ENCODE measurements at places on chromosomes 12 and 14.

DNA sequence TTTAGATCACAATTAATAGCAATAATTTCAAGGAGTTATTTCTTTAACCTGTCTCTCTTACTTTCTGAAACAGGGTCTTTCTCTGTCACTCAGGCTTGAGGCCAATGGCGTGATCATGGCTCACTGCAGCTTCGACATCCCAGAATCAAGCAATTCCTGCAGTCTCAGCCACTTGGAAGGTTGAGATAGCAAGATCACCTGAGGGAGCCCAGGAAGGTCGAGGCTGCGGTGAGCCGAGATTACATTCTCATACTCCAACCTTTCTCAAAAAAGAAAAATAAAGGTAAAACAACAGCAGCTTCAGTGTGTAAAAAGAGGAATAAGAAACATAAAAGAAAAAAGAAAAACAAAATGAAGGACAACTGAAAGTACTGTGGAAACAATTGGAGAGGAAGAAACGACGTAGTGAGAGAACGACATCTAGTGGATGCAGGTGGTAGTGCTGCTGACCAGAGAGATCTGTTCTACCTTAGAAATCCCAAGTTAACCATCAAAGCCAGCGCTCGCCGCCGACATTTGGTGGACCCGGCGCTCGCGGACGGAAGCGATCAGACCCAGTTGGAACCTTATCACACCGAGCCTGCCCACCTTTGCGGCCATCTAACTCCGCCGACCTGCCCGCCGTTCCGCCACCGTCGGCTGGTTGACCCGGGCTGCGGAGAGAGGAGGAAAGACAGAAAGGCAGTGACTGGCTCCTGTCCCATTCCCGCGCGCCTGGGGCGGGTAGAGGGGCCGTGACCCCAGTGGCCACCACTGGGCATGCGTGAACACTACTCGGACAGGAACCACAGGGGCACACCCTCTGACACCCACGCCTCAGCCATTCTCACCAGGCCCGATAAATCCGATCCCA is 196.1 kb downstream of the ALG10 start:
- peak; percentile 20 for DNase-seq

GRCh38 chr14:24381363-24382063 is 13.5 kb downstream of the NFATC4 start:
- DNase-seq, result no peak

DNA sequence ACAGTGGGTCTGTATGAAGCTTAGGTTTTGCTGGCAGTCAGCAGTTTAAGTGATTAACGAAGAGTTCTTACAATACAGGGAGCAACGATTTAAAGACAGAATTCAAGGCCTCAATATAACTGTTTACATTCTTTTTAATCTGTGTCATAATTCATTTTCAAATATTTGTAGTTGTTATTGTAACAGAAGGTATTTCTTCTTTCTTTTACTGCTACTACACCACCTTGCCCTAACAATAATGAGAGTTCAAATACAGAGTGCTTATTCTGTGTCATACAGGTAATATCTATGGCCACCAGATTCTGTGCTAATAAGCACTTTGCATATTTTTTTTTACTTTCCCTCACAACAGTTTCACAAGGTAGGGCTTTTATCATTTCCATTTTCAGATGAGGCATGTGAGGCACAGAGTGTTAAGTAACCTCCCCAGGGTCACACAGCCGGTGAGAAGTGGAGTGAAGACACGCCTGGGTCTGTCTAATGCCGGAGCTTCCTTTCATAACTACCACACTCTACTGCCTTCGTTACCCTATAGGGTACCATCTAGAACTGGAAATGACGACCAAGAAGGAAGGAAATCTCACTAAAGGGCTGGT is 81.9 kb downstream of the PELI2 start:
- no peak for DNase-seq

GRCh38 chr14:99518441-99519346 is 37.5 kb downstream of the CCNK start:
- peak; percentile 22 for DNase-seq

DNA sequence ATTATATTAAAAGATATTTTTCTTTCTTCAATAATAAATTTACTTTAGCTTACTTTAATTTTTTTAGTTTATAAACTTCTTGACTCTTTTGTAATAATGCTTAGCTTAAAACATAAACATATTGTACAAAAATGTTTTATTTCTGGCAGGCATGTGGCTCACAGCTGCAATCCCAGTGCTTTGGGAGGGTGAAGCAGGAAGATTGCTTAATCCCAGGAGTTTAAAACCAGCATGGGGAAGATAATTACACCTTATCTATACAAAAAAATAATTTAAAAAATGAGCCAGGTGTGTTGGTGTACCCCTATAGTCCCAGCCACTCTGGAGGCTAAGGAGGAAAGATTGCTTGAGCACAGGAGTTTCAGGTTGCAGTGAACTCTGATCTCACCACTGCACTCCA is 120.7 kb downstream of the GPHN start:
- DNase-seq, result no peak

DNA sequence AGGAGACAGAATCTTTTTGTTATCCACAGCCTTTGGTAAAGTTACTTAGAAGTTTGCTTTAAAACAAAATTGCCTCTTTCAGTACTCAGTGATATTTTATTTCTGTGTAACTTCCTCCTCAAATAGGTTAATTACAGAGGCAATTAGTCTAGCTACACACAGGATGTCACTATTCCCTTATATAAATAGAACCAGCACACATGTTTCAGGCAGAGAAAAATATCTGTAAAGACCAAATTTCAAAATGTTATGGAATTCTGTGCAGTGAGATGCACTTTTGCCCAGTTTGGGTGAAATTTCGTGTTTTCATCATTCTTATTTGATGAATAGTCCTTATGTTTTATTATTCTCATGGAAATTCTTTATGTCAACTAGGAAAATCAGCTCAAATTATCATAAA is 410.6 kb upstream of the SOX5 start:
- DNase-seq, result peak; percentile 22

GRCh38 chr12:110548678-110549077 is 34.4 kb downstream of the PPTC7 start:
- no peak for DNase-seq

GRCh38 chr12:20154052-20154451 is 214.3 kb upstream of the PDE3A start:
- no peak for DNase-seq

- DNase-seq, result no peak
Measured at GRCh38 chr12:109606320-109607028, 32.9 kb downstream of the MVK start.

DNA sequence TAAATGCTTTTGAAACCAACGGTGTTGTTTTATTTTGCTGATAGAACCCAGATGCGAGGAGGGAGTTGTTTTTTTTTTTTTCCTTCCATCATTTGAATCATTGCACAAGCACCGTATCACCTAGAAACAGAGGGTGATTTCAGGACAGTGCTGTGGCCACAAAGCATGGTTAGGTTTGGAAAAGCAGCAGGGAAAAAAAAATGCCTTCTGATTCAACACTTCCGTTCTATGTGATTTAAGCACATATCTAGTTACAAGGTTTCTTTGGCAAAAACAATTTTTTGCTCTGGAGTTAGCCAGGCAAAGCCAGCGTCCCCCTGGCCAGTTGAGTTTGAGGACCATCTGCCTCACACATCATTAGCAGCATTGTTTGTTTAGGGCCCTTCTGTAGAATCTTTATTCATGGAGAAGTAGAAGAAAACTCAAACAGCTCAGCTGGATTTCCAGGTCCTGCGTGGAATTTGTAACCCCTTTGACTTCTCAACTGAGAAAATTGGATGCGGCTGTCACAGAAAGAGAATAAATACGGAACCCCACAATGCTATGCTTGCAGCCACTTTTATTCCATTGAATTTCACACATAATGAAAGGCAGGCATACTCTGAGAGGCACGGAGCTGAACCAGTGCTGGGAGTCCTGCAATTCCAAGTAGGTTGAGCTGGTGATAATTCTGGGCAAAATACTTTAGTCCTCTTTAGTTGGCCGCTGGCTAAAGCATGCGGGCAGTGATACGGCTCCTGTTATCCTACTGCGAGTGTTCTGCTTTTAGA is 17.0 kb upstream of the WNT5B start:
- no peak for DNase-seq

GRCh38 chr14:52042371-52043289 is 26.2 kb downstream of the NID2 start:
- no peak for DNase-seq

GRCh38 chr12:93707836-93708235 is 30.7 kb downstream of the CRADD start:
- DNase-seq, result no peak

DNA sequence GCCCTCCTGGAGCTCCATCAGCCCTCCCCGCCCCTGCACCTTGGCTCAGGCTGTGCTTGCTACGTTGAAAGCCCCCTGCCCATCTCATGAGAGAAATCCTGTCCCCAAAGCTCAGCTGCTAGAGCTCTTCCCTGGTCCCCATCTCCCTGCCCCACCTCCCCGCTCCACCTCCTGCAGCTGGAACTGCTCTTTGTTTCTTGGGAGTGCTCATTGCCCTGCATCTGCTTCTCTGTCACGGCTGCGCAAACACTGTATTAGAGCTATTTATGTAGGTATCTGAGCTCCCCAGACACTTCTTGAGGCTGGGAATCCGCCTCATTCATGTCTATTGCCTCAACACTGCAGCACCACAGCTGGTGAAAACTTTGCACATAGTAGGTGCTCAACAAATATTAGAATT is 32.8 kb upstream of the PRIMA1 start:
- no peak for DNase-seq

GRCh38 chr14:87497301-87497700 is 495.7 kb downstream of the GALC start:
- no peak for DNase-seq

DNA sequence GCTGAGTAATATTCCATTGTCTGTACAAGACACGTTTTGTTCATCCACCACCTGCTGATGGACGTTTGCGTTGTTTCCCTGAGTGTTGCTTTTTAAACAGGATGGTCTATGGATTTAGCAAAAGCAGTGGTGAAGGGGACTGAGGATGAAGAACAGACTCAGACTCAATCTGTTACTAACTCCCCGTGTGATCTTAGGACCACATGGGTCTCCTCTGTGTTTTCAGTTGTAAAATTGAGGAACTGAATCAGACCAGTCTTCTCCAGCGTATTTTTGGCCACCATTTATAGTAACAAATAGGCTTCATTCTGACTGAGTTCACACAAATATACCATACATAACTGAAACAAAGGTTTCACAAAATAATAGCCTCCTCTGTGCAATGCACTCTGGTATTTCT is 85.6 kb downstream of the FOXN3 start:
- no peak for DNase-seq

GRCh38 chr14:105894978-105895881 is 368.8 kb downstream of the TMEM121 start:
- DNase-seq, result no peak

- no peak for DNase-seq
Measured at GRCh38 chr14:51533160-51533559, 118.5 kb upstream of the FRMD6 start.

- DNase-seq, result no peak
Measured at GRCh38 chr12:70754330-70754741, 117.1 kb upstream of the PTPRB start.

DNA sequence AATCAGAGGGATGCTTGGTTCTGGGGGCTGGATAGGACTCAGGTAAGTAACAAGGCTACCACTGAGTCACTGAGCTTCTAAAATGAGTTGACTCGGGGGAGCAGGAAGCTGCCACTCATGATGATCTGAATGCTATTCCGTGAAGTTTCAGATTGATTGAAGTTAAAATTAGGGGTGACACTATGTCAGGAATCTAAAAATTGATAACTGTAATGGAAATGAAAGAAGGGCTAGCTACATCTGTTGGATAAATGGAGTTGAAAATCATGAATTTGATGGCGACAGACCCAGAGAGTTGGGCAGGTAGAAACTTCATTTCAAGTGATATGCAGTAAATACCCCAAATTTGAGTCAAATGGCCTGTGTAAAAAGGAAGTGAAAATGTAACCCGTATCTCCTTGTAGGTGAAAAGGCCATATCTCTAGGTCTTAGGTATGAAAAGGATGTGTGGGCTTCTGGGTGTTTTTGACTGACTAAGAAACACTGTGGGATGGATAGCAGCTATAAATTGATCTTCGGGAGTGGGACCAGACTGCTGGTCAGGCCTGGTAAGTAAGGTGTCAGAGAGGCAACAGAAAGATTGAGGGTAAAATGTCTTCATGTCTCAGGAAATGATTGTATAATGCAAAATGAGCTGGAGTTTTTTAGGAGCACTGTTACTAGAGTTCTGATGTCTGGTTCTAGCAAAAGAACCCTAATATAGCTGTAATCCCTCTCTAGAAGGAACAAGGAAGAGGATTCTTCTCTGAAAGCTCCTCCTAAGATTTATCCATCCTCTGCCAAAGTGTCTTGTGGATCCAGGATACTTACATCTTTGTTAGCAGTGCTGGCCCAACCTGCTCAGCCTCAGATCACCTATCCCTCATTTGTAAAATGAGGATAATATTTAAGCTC is 57.3 kb downstream of the DAD1 start:
- no peak for DNase-seq

- DNase-seq, result no peak
Measured at GRCh38 chr14:21860172-21860571, 186.6 kb upstream of the OR4E1 start.

DNA sequence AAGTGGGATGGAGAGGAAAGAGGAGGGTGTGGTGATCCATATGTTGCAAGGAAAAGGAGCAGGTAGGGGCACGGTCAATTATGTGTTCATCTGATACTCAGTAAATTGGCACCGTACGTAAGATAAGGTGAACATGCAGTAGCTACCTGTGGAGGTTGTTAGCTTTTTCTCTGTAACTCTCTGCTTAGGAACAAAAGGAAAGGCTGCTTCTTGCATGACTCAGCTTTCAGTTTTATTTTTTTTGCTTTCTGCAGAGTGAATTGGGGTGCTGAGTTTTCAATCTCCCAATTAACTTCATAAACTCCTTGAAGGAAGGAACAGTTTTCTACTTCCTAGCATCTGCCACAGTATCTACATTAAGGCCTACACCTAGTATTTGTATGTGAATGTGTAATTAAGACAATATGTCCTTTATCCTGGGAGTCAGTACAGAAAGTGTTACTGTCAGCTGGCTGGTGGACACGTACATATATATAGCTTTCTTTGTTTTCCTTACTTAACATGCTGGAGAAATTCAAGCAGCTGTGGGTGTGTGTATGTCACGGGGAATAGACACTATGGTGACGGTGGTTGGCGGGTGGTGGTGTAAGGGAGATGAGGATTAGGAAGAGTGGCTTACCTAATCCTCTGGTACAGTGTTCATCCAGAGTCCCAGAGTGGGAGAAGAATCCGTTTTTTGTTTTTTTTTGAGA is 40.1 kb upstream of the WNK1 start:
- DNase-seq, result no peak

DNA sequence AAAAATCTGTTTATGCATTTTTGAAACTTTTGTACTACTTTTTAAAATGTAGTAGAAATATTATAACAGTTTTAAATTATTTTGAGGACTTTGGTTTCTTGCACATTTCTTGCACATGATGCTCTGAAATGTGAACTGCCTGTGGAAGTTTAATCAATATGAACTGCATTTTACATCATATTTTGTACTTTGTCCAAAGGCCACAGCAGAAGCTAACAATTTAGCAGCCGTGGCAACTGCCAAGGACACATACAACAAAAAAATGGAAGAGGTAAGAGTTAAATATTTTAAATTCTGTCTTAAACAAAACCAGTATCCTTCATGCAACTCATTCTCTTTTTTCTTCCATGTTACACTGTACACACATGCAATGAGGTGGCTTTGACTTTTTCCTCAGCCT is 45.1 kb downstream of the SAV1 start:
- no peak for DNase-seq

GRCh38 chr14:83556746-83557453 is 1973.0 kb upstream of the FLRT2 start:
- DNase-seq, result no peak

- no peak for DNase-seq
Measured at GRCh38 chr12:56644654-56645053, 1.1 kb downstream of the ATP5F1B start.
